Activated CD8-positive, alpha-beta T cell treated with anti-CD3 and anti-CD28 coated beads for 36 hours (primary cell): ENCODE measurements at places on chromosomes 7 and 10.

DNA sequence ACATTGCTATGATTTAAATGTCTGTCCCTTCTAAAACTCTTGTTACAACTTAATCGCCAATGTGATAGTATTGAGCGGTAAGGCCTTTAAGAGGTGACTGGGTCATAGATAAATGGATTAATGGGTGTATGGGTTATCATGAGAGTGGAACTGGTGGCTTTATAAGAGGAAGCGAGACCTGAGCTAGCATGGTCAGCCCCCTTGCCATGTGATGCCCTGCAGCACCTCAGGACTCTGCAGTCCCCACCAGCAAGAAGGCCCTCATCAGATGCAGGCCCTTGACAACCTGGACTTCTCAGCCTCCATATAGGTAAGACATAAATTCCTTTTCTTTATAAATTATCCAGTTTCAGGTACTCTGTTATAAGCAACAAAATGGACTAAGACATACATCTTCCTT is 15.6 kb downstream of the PARP12 start:
- DNase-seq, result no peak

DNA sequence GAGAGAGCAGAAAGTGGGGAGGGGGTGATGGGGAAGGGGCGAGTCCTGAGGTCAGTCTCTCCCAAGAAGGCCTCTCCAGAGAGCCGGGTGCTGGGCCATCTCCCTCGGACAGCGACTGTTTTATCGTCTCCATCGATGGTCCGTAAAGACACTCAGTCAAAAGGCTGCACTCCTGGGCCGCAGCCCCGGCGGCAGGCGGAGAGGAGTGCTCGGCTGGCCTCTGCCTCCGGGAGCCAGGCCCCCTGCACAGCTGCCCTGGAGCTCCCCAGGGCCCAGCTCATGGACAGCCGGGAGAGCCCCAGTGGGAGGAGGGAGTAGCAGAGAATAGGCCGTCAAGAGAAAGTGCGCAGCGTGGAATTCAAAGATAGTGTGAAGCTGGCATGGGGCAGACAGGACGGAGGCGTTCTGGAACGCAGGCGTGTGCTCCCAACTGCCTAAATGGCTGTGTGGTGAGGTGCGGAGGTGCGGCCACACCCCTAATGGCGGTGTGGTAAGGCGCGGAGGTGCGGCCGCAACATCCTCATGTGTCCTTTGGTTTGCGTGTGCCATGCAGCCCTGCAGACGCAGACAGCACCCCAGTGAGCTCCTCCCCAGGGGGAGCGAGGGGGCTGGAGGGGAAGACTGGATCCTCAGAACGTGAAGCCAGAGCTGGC is 477.5 kb upstream of the FOXK1 start:
- peak; percentile 16 for DNase-seq

GRCh38 chr7:67716729-67717128 is 720.1 kb downstream of the TYW1 start:
- DNase-seq, result no peak

DNA sequence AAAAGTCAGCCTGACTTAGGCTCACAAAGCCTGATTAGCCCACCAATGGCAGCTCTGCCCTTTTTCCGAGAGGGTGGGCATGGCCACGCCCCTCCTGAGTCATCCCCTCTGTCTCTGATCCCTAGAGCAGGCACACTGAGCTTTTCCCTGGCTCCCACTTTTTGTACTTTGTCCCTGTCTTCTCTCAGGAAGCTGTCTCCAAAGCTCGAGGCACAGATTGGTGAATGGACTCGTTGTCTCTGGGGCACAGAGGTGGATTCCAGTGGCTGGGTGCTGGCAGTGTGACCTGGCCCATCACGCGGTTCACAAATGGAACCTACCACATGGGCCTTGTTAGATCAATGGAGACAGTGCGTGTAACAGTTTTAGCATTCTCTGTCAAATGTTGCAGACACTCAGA is 313.5 kb downstream of the WDR37 start:
- DNase-seq, result no peak

- peak; percentile 6 for DNase-seq
Measured at GRCh38 chr7:138527746-138528223, 67.7 kb downstream of the TRIM24 start.

DNA sequence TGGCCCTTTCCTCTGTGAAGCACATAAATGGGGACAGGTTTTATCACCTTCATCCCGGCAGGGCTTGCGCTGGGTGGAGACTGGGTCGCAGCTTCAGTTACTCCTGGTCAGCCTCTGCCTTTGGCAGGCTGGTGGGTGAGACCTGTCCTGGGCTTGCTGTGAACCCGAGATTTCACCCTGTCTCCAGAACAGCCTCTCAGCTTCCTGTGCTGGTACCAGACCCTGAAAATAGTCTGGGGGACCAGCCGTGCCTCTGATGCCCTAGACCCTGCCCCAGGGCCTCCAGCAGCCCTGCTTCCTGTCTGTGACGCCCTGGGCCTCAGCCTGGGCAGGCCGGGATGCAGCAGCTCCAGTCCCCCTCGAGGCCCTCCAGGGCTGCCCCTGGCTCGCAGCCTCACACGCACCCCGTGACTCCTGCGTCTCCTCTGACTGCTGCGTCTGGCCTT is 13.2 kb upstream of the PWWP2B start:
- no peak for DNase-seq
